ENCODE measurements at places on chromosomes 7 and 10.

DNA sequence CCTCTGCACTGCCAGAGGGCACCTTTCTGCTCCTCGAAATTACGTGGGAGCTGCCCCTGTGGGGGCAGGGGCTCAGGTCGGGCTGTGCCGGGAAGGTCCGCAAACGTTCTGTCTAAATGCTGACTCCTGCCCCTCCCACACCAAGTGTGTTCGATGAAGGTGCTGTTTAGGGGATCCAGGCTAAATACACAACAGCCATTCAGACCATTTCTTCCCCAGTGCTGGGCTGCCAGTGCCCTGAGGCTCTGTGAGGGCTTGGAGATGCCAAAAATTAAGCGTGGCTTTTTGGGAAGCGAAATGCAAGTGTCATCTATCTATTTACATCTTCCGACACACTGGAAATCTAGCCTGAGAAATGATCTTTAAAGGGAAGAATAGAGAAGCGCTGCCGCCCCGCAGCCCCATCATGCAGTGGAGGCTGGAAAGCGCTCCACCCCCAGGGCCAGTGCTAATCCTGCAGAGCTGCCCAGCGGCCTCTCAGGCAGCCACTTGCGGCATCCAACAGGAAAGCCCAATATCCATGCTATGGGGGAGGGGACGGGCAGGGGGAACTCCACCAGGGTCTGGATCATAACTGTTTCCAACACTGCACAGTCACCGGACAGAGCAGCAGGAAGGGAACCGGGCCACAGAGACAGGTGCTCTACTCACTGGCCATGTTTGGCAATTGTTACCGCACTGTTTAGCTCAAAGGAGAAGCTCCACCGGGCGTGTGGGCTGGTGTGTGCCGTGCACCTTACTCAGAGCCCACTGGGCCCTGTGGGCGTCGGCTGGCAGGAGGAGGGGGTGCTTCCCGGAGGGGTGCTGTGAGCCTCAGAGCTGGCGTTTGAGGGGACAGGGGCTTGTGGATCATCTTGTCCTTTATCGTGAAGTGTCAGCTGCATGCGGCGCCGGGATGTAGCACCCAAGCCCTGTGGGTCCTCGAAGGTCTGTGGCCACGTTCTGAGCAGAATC lies 205.5 kb downstream of the DNAJB6 start:
- DNase-seq: no peak

- no peak for DNase-seq
These were observed 13.5 kb upstream of the STK17A start for GRCh38 chr7:43569424-43569823.

- no peak for DNase-seq
These were observed 84.5 kb upstream of the DUSP5 start for GRCh38 chr10:110413049-110413783.

DNA sequence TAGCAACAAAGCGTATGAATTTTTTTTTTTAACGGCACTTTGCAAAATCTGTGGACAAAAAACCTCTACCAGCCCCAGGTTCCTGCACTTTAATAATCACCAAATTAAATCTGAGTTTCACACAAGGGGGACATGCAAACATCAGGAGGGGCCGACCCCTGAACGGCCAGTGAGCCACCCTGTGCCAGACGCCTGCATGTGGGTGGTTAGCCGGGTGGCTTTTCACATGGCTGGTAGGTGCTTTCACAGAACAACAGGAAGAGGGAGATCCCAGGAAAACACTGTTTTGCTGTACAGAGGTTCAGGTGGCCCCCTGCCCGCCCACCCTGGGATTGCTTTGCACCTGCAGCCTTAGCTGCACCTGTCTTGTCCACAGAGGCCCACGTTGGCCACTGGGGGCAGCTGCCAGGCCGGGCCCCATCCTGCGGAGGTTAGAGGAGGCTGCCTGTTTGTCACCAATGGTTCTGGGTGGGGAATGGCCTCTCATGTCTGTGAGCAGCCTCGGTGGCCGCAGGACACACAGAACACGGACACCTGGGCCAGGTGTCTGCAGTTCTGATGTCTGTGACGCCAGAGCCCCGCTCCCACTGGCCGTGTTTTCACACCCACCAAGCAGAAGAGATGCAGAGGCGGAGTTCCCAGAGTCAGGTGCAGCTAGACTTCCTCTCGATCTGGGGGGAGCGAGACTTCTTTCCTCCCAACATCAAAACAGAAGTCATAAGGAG lies 107.7 kb downstream of the FAM53B start:
- no peak for DNase-seq

- no peak for DNase-seq
These were observed 7.4 kb downstream of the VSTM4 start for GRCh38 chr10:49107887-49108267.

- DNase-seq: no peak
These were observed 1.2 kb upstream of the PLXNA4 start for GRCh38 chr7:132577206-132578049.

- no peak for DNase-seq
These were observed 382.4 kb downstream of the SORCS3 start for GRCh38 chr10:105023211-105024111.

DNA sequence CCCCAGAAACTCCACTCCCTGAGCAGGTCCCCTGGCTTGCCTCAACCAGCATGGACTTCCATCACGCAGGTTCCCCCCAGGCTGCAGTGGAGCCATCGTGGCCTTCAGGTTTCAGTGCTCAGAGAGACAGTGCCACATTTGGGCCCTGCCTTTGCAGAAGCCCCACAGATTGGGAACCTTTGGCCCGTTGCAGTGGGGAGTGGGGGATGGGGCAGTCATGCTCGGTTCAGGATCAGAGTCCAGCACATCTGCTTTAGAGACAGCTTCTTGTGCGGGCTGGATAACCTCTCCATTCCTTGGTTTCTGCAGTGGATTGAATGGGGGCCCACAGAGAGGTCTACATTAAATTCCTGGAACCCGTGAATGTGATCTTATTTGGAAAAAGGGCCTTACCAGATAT lies 183.9 kb downstream of the EBF3 start:
- no peak for DNase-seq

- no peak for DNase-seq
These were observed 35.8 kb upstream of the GALNTL5 start for GRCh38 chr7:151920488-151920887.

DNA sequence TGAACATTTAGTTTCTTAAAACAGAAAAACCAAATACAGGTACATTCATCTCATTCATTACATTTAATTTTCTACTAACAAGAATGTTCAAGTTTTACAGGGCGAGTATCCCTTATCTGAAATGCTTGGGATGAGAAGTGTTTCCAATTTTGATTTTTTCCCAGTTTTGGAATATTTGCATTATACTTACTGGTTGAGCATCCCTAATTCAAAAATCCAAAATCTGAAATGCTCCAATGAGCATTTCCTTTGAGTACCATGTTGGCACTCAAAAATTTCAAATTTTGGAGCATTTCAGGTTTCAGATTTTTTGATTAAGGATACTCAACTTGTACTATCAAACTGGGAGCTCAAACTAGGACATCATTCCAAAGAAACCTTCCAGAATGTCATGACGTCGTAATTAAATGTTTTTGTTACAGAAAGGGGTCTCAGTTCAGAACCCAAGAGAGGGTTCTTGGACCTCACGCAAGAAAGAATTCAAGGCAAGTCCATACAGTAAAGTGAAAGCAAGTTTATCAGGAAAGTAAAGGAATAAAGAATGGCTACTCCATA lies 90.8 kb upstream of the PIK3CG start:
- DNase-seq: no peak

DNA sequence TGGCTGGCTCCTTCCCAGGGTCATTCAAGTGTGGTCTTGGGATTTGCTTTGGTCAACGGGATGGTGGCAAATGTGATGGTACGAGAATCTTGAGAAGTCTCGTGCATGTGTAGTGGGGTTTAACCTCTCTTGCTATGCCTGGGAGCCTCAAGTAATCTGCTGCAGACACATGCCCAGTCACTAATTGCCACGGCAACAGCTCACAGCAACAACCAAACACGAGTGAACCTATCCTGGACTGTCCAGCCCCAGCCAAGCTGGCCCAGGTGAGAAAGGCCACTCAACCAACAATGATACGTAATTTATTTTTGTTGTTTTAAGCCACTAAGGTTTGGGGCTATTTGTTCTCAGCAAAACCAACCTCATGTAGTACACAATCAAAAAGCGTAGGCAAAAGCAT lies 38.1 kb upstream of the DDC start:
- no peak for DNase-seq

DNA sequence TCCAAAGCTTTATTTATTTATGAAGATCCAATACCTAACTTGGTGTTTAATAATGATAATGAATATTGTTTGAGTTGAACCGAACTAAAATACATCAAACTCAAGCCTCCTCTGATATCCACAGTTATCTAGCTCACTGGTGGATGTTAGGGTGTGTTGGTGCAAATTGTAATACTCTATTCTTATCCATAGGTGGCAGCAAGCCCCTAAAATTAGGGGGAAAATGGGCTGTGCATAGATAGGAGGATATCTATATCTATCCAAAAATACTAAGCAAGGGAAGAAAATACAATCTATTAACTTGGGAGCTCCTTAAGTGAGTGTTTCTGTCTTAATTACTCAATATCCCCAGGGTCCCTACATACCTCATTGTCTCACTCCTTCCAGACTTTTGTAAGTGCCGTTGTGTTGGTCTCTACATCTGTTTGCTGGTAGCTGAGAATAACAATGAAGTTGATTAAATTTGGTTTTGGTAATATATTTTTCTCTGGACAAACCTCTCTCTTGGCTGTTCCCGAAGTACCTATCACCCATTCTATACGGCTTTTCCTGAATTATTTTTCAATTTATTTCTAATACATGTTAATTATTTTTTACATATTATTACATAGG lies 55.0 kb upstream of the VWDE start:
- peak; percentile 68 for DNase-seq

GRCh38 chr7:129401967-129402860 lies 32.0 kb upstream of the STRIP2 start:
- DNase-seq: peak; percentile 34

DNA sequence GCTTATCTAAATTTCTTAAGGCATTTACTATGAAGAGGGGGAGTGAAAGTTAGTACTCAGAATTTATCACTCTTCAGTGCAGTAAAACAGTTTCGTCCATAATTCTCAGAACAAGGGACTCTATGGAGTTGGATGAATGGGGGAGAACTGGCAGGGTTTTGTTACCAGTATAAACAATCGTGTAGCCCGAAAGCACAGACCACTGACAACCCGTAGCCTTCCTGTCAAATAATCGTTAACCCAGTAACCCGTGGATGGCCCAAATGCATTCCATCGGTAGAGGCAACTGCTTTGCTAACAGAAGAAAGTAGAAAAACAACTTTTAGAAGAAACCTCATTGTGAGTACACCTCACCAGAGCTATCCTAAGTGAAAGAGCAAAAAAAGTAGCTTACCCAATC lies 583.9 kb downstream of the NXPH1 start:
- DNase-seq: no peak

- no peak for DNase-seq
These were observed 536.0 kb upstream of the GALNT17 start for GRCh38 chr7:70595755-70596597.

- no peak for DNase-seq
These were observed 24.2 kb upstream of the LIPN start for GRCh38 chr10:88735661-88736060.

DNA sequence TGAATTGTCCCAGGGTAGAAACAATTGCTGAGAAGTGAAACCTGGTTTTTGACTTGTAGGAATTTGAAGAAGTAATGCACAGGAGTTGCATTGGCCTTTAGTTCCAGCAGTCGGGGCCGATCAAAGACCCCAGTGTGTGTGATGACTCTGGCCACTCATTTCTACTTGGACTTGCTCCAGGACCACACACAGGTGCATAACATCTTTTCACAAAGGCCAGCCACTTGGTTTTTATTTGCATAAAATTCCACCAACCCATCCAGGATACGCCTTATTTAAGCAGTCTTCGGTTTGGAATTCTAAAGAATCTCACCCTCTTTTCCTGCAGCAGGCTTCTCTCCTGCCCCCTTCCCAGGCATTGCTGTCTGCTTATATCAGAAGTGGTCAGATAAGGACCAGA lies 162.0 kb upstream of the HABP2 start:
- no peak for DNase-seq

DNA sequence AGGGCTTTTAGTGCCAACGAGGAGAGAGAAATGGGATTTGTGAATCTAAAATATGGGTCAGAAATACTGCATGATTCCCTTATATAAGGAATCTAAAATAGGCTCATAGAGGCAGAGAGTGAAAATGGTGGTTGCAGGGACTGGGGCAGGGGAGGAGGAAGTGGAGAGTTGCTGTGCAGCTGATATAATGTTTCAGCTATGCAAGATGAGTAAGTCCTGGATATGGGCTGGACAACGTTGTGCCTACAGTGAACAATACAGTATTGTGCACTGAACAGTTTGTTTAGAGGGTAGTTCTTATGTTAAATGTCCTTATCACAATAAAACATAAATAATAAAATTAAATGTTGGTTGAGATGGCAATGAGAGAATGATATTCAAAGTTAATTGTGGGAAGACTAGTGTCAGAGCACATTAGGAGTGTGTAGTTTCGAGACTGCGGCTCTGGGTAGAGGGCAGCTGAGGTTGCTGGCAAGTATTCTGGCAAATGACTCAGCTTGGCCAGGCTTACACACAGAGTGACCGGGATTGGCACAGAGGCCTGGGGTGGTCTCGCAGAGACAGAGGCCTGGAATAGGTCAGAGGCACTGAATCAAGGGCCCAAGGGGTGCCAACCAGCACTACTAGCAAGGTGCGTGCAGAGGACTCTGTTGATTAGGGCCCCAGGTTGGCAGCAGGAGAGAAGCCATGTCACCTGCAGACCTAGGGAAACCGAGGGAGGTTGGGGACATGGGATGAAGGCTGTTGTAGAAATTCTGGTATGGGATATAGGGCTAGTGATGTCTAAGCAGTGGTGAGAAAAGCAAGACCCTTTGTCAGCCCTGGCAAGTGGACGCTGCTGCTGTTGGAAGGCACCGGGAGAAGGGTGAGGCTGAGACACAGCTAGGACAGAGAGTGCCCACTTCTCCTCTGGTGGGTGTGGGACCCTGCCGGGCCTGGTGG lies 2.8 kb upstream of the DEPP1 start:
- DNase-seq: peak; percentile 66

GRCh38 chr10:48525113-48525512 lies 79.8 kb downstream of the ARHGAP22 start:
- no peak for DNase-seq

DNA sequence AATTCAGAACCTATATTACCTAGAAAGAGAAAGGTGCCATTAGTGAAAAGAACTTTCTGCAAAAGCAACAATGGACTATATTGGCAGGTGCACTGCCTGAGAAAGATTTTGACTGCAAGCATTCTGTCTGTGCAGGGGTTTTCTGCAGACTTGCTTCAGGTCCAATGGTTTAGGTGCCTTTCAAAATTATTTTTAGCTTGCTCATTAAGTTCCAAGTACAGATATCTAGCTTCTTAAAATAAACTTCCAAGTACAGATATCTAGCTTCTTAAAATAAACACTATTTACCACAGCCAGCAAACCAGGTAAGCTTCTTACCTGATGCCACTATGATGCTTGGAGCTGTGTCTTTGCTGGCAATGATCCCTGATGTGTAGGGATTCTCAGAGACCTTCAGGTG lies 485.2 kb downstream of the SORCS1 start:
- DNase-seq: no peak

Data from COLO829 (cell line).